PC-3 (cell line): ENCODE measurements at places on chromosomes 11 and 22.

DNA sequence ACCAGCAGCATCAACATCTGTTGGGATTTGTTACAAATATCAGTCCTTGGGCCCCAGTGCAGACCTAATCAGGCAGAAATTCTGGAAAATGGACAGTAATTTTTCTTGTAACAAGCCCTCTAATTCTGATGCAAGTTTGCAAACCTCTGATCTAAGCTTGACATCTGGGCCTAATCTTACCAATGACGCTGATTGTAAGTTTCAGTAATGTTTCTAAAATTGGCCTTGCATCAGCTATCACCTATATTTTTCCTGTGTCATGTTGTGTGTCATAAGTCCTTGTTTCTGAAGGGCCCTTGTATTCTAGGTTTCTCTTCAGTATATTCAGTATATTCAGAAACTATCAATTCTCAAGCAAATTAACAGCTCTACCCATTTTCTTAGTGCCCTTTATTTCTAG is 36.4 kb downstream of the ZNF215 start:
- no peak for DNase-seq

DNA sequence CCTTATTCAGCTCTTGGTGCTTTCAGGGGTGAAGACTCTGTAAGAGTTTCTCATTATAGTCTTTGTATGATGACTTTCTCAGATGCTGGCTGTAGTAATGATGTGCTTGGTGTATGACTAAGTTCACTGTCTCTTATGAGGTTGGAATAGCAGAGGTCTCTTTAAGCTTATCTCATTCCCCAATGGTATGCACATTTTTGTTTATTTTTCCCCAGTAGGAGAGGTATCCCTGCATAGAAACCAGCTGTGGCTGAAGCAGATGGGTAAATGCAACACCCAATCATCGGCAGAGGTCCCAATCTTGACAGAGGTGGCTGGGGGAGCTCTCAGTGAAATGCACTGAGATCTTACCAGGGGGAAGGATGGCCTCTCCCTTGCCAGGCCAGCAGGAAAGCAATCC is 34.6 kb downstream of the BBOX1 start:
- DNase-seq, result no peak

- DNase-seq, result peak; percentile 97
Measured at GRCh38 chr11:128497061-128497775, 90.1 kb downstream of the ETS1 start.

DNA sequence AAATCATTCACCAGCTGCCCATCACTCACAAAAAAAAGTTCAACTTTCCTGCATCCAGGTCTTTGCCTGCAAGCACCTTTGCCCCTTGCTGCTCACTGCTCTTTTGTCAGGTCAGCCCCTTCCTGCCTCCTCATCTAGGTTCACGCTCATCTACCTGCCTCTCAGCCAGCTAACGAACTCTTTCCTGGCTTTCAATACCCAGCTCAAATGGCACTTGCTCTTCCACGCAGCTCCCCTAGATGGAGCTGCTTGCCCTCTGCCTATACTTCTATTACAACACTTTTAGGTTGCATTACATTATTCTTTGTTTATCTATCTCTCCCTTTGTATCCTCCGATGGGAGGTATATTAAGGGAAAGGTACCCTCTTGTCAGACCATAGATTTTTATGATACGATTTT is 78.9 kb upstream of the TBCEL start:
- DNase-seq, result no peak

DNA sequence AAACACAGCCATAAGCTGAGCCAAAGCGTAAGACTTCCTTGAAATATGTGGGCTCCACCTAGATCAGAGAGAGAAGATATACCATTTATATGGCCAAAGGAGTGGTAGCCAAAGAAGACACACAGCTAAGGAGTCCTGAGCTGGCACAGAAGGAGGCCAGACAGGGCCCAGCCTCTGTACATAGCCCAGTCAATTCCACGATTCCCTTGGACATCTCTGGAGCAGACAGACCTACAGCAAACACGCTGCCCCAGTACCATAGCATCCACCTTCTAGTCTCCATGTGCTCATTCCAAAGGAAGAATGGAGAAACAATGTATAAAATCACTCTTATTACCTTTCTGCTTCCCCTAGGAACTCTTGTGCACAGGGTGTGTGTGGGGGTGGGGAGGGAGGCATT is 102.1 kb upstream of the LDLRAD3 start:
- no peak for DNase-seq

DNA sequence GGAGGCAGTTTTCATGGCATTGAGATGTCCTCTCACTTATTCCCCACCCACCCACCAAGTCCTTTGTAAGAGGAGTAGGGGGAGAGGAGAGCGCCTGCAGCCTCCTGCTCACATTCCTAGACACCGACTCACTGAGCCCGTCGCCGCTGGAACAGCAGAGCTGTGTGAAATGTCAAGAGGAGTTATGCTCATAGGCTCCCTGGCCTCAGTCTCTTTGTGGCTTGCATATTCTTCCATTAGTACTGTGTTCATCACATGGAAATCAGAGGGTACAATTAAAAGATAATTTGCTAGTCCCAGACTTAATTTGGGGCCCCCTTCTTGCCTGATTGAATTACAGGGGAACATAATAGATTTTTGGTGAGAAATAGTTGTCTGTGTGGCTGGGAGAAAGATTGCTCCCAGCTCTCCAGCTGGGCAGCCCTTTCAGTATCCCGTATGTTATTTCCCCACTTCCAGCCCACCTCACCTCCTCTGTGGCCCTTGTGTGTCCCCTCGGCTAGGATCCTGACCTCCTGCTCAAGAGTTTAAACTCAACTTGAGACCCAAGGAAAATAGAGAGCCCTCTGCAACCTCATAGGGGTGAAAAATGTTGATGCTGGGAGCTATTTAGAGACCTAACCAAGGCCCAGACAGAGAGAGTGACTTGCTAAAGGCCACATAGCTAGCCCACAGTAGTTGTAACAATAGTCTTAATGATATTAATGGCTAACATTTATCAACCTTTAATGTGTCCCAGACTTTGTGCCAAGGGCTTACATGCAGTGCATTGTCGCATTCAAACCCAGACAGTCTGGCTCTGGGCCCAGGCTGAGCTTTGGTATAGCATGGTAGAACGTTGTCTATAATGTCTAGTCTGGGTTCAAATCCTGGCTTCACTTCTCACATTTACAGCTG is 32.2 kb downstream of the LIMK2 start:
- DNase-seq, result peak; percentile 68

GRCh38 chr11:79363861-79364378 is 76.9 kb downstream of the TENM4 start:
- DNase-seq, result peak; percentile 8

DNA sequence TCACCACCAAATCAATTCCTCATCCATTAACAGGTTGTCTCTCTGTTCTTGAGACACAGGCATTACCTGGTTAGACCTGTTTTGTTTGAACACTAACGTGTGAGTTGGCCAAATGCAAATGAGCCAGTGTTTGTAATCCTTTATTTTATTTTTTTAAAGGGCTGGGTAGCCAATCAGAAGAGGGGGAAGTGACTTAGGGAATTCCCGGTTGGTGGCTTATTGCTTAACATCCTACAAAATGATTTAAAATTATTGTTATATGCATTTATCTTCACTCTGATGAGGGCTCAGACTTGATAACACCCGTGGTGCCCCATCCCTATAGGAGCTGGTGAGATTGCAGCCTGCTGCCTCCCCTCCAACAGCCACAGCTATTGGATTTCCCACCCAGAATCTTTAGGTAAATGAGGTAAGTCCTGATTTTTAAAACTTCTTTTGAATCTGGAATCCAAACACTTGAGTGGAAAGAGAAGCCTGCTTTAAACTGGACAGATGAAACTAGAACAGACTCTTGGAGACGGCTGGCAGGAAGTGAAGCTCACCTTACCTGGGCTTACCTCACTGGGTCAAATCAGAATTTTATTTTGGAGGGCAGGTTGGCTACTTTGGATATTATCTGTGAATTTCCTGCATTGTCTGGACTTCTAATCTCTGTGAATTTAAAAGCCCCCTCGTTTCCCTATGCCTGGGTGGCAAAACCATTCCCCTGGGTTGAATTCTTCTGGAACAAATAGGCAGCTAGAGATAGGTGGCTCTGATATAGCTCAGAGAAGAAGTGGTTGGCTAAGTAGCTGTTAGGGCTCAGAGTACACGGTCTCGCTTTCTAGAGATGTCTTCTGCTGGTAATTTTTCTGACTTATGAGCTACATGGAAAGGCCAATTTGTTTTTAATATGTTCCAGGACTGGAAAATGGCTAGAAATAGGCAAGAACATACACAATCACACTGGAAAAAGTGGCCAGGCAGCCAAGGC is at the start of gene EHF:
TSS of gene EHF (plus strand) at position 274 of the 973 bp plus-strand sequence. CDS start 21,538 bp downstream, outside the sequence.
- peak; percentile 80 for DNase-seq

GRCh38 chr11:12900496-12900895 is 108.6 kb upstream of the RASSF10 start:
- DNase-seq, result peak; percentile 89

DNA sequence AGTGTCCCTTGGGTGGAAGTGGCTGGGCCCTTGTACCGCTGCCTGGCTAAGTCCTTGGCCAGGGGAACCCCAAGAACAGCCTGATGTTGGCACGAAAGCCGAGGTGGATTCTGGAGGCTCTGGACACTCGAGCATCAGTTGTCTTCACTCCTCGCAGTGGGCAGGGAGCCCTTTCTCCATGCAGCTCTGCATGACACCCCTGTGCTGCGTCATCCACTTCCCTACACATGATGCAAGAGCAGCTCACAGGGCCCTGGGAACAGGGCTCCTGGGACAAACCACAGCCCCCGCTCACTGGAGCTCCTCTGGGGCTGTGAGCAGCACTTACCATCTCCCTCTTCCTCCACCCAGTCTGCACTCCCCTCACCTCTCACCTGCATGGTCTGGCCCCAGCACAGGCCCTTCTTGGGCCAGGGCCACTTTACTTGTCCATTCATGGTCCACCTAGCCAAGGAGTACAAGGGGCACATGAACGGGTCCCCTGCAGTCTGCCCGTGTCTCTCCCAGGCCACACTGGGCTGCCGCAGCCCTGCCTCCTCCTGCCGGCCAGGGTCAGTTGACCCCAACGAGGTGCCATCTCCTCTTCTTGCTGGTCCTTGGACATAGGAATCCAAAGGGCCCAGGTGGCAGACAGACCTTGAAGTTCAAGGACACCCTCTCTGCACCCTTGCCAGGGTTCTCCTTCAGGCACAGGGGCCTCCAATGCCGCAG is 66.5 kb downstream of the IGF2 start:
- no peak for DNase-seq

- no peak for DNase-seq
Measured at GRCh38 chr22:34306361-34306760, 386.1 kb upstream of the LARGE1 start.

DNA sequence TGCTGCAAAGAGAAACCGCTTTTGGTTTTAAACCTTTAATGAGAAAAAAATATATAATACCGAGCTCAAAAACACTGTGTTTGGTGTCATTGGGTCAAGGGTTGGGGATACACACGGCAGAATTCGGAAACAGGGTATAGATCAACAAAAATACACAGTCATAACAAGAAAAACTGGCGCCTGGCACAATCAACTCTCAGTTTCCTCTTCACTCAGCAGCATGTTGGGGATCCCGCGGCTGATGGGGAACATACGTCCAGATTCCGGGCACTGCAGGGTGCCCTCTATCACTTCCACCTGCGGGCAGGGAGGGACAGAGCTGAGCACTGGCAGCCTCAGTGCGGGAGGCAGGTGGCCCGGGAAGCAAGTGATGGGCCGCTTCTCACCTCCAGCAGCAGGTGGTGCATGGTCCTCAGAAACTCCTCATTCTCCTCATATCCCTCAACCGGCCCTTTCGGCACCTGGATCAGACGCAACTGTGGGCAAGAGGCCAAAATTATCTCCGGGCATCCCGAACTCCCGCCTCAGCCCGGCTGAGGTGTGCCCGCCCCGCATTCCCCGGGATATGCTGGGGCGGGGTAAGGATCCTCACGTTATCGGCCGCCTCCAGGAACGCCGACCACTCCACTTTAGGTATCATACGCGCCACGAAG is 561 bp downstream of the TRMT112 start:
- DNase-seq, result peak; percentile 74

DNA sequence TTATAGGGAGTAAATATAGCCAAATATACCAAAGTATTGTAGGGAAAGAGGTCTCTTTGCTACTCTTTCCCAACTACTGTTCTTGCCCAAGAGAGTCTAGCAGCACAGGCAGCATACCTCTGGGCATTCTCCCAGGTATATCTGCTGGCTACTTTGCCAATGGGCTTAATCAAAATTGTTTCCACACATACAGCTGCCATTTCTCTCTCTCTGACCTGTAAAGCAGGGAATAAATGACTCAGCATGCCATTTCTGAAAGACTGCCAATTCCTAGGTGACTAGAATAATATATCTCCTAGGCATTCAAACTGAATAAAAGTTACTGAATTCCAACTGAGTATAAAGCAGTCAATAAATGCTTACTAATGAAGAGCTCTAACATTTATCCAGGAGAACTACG is 44.6 kb downstream of the RDX start:
- peak; percentile 99 for DNase-seq

GRCh38 chr22:22369964-22370270 is 125.3 kb downstream of the VPREB1 start:
- no peak for DNase-seq

- DNase-seq, result peak; percentile 99
Measured at GRCh38 chr11:66958232-66958955, at the start of gene PC. TSS of gene PC (minus strand) at chr11:66958383. CDS start at chr11:66872159, 86,224 bp downstream.

- DNase-seq, result peak; percentile 47
Measured at GRCh38 chr11:63165706-63166310, 21.8 kb upstream of the SLC22A24 start.

GRCh38 chr22:39946126-39946502 is 14.1 kb upstream of the TMA7B start:
- no peak for DNase-seq

GRCh38 chr11:65424205-65425104 is 1.9 kb downstream of the NEAT1 start:
- peak; percentile 42 for DNase-seq

DNA sequence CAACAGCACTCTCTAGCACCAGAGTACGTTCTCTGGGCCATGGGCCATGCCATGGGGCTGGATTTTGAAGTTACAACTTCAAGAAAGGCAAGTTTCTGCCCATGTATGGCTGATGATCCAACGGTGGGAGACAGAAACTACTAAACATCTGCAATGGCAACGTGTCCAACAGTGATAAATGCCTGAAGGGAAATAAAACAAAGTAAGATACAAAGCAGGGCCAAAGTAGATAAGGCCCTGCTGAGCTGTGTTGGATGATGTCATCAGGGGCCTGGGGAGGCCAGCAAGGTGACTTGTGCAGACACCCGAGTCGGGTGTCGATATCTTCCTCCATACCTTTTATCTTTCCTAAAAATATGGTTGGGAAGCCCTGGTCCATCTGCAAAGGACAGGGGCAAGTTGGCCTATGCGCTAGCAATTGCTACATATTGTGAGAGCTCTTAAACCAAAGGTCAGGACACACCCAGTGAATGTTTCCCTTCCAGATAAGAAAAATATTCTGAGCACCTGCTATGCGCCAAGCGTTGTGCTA is 487.2 kb downstream of the MN1 start:
- no peak for DNase-seq

GRCh38 chr11:34564807-34565241 is 51.2 kb upstream of the ELF5 start:
- DNase-seq, result no peak

- peak; percentile 52 for DNase-seq
Measured at GRCh38 chr11:84398017-84398626, 1112.0 kb upstream of the CCDC90B start.
